Effector CD8-positive, alpha-beta T cell (primary cell): ENCODE measurements at places on chromosomes 12 and 14.

DNA sequence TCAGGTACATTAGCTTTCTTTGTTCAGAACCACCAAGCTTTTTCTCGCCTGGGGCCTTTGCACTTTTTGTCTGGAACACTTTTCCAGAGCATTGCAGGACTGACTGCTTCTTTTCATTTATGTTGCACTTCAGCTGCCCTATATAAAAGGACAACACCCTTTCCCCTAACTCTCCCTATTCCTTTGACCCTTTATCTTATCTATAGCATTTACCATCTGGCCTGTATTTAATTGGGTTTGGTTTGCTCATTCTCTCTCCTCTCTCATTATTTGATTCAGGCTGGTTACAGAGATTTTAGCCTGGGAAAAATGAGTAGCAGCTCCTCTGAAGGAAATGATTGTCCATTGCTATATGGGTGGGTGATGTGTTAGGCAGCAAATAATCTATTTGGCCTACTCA is 165.4 kb downstream of the KICS2 start:
- DNase-seq, result no peak

GRCh38 chr14:72554994-72555608 is 338.8 kb downstream of the DPF3 start:
- DNase-seq, result no peak

- no peak for DNase-seq
Measured at GRCh38 chr14:100761481-100761880, 34.8 kb downstream of the DLK1 start.

- no peak for DNase-seq
Measured at GRCh38 chr12:130970165-130970907, 16.6 kb downstream of the ADGRD1 start.

GRCh38 chr14:59032826-59033225 is 155.6 kb upstream of the DAAM1 start:
- DNase-seq, result no peak

- DNase-seq, result no peak
Measured at GRCh38 chr14:33393895-33394368, 455.3 kb downstream of the NPAS3 start.

- DNase-seq, result no peak
Measured at GRCh38 chr12:4939418-4940023, 29.8 kb downstream of the KCNA1 start.

DNA sequence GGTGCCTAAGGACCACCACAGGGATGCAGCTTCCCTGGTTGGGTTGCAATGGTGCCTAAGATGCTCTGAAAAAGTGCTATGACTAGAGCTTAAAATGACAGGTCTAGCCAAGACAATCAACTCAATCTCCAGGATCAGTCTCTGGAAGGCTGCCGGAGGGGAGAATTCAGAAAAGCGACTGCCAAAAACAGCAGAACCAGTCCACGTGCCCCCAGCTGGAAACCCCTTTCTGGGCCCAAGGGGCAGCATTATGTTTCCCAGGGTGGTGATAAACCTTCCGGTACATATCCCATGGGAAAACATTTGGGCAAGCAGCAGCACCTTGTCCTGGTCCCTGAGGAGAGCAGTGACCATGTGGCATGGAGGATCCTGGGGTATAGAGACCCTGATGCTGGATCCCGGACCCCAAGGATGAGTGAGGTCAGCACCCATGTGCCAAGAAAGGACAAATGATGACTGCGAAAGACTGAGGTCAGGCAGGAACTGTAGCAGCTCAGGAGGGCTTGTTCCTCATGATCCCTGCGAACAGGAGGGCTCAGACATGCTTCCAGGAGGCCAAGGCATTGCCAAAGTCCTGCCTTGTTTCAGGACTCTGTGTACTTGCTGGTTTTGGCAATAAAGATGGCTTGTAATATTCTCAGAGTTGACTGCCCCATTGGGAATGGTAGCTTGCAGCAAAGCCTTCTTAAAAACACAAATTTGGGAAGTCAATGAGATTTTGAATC is 49.9 kb upstream of the LTBP2 start:
- DNase-seq, result no peak

DNA sequence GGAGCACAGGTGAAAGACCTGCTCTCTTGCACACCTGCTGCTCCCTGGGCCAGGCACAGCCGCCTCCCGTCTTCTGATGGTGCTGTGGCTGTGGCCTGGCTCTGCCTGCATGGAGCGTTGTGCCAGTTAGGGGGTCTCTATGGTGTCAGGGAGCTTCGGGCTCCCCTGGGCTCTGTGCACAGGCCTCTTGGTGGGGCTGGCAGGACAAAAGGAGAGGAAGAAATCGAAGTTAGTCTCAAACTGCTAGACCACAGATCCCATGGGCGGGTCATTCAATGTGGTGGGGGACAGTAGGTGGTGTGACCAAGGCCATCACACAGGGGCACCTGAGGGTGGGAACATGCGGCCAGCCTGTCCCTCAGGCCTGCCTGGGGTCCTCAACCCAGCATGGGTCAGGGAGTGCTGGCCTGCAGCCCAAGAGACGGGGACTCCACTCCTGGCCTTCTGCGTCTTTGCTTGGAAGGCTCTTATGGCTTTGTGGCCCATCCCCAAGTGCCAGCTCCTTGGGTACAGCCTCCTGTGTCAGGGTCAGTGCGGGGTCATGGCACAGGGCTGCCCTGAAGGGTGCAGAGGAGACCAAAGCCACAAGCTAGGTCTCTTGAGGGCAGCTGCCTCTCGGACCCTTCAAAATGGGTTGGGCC is 84.1 kb downstream of the KIF26A start:
- no peak for DNase-seq

DNA sequence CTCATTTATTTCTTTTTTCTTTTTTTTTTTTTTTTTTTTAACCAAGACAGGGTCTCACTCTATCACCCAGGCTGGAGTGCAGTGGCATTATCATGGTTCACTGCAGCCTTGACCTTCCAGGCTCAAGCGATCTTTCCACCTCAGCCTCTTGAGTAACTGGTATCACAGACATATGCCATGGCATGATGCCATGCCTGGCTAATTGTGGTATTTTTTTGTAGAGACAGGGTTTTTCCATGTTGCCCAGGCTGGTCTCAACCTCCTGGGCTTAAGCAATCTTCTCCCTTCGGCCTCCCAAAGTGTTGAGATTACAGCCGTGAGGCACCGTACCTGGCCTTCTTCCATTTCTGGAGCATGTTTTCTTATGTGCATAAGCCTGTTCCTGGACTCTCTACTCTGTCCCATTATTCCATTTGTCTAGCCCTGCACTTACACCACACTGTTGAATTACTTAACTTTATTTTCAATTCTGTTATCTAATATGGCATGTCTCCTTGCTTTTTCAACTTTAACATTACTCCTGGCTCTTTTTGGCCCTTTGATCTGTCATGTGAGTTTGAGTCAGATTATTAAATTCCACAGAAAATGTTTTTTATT is 47.9 kb upstream of the PTGDR start:
- DNase-seq, result no peak

DNA sequence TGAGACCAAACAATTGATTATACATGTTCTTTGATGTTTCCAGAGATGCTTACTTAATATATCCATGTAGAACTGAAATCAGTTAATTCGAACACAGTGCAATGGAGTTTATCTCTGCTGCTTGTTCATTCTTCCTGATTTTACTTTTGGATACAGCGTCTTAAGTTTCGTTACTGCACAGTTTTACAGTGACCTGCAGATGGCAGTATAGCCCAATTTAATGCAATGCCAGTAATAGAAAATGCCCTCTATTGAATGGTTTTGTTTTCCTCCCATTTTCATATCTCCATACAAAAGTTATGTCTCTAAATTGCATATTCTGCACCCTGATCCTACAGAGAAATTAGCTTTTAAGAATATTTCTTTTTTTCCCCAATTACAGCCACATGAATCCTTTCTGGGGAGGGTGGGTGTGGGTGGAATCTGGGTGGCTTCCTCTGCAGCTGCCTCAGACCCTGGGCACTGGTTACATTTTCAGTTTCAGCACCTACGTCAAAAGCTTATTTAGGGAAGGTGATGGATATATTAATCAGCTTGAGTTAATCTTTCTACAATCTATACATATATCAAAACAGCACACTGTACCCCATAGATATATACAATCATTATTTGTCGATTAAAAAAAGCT is 101.1 kb upstream of the DCD start:
- peak; percentile 12 for DNase-seq

- no peak for DNase-seq
Measured at GRCh38 chr12:4809013-4809448, 88.8 kb downstream of the GALNT8 start.

- peak; percentile 64 for DNase-seq
Measured at GRCh38 chr12:48817873-48818830, at the start of gene CACNB3. Gene CACNB3 (plus strand): TSS chr12:48818496. CDS start chr12:48818930, 434 bp downstream.

DNA sequence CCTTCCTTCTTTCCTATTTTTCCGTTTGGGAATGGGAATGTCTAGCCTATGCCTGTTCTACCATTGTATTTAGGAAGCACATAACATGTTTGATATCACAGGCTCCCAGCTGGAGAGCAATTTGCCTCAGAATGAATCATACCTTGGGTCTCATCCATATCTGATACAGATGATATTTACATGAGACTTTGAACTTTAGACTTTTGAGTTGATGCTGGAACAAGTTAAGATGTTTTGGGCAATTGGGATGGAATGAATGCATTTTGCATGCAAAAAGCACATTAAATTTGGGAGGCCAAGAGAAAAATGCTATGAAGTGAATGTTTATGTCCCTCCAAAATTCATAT is 61.9 kb upstream of the BEGAIN start:
- DNase-seq, result no peak

DNA sequence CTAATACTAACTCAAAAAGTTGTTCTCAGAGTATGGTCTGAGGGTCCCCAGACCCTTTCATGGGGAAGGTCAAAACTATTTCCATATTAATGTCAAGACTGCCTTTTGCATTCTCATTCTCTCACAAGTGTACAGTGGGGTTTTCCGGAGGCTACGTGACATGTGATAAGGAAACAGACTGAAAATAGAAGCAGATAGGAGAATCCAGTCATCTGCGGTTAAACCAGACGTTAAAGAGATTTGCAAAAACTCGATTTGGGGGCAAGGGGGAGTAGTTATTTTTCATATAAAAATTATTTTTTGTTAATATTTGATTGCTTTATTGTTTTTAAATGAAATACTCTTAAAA is 1.0 kb upstream of the NAP1L1 start:
- peak; percentile 20 for DNase-seq

DNA sequence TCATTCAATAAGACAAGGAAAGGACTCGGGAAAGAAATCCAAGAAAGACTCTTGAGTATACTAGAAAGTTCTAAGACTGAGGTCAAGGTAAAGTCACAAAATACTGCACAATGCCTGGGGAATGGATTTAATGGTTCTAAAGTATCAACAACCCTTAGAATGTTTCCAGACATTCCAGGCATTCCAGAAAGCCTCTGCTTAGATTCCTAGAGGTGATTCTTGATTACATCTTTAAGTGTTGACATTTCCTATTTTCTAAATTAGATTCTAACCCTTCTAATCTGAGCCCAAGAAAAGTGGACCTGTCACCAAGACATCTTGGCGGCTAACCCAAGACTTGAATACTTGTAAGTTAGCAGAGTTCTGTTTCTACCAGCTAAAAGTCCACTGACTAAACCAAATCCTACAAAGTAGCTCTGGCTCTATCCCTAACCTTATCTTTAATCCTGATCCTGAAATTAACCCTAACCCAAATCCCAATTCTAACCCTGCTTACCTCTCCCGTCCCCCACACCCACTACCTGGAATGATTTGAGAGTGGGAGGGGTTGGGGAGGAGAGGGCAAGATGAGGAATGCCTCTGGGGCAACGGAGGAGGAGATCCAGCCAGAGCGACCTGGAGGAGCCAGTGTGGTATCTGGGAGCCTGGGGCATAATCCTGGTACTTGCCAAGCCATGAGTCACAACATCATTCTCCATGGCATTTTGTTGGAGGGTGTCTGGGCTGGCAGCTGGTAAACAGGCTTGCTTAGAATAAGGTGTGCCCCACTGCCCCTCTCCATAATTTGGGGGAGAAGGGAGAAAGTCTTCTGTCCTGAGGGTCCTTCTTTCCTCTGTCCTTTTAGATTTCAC is 93.4 kb upstream of the HOXC13 start:
- DNase-seq, result no peak

- DNase-seq, result no peak
Measured at GRCh38 chr12:131057211-131057721, 103.6 kb downstream of the ADGRD1 start.

DNA sequence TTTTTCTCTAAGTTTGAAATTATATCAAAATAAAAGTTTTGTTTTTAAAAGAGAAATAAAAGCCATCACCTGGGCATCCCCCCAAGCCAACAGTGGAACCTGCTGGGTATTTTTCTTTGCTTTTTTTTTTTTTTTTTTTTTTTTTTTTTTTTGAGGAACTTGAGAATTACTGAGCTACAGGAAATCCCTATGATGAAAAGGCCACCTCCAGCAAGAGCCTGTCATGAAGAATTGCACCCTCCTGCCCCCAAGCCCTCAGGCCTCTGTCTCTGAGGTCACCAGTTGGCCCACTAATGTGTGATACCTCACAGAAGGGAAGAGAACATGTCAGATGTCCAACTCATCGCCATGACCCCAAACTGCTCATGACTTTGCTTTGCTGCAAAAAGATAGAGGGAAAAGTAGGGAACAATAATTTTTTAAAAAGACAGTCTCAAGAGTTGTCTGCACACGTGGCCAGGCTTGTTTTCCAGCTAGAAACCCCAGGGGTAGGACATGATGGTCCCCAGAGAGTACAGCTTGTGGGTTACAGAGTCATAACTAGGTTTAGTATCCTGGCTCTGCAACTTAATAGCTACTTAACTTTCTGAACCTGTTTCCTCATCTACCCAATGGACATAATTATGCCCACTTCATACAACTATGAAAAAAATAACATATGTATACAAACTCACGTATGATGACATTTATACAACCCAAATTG is 124.3 kb upstream of the EGLN3 start:
- no peak for DNase-seq

- no peak for DNase-seq
Measured at GRCh38 chr12:54159140-54159539, 29.6 kb downstream of the SMUG1 start.

- no peak for DNase-seq
Measured at GRCh38 chr12:7060353-7060954, at the start of gene C1S. Gene C1S (plus strand): TSS chr12:7060718. CDS start chr12:7061913, 1,195 bp downstream.

GRCh38 chr12:6250343-6250742 is 50.1 kb downstream of the CD9 start:
- no peak for DNase-seq

GRCh38 chr12:49233842-49234526 is 30.9 kb upstream of the TUBA1C start:
- no peak for DNase-seq

DNA sequence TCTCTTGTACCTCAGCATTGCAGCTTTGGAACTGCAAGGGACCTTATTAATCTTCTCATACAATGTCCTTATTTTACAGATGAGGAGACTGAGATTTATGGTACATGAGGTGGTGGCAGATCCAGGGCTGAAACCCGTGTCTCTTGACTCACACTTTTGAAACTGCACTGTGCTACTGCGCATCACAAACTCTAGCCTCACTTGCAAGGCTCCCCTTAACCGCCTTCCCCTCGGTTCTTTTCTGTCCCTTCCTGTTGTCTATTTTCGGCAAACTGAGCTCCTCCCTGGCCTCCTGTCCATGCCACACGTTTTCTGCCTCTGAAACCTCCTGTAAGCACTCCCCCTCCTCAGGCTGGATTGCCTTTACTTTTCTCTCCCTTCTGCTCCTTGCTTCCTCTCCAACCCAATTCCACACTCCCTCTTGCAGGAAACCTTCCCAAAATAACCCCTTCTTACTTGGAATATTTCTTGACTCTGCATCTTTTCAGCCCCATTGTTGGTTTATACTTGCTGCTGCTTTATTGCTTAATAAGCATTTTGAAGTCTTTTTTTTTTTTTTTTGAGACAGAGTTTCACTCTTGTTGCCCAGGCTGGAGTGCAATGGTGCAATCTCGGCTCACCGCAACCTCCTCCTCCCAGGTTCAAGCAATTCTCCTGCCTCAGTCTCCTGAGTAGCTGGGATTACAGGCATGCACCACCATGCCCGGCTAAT is 72.4 kb upstream of the CISTR start:
- DNase-seq, result no peak
